NCI-H2081 treated with DMSO at 0.1 percent for 48 hours (cell line): ENCODE measurements at places on chromosomes 4 and X.

- DNase-seq, result no peak
Measured at GRCh38 chr4:89196745-89197144, 85.4 kb downstream of the TIGD2 start.

- no peak for DNase-seq
Measured at GRCh38 chr4:133581996-133582619, 433.0 kb downstream of the PCDH10 start.

DNA sequence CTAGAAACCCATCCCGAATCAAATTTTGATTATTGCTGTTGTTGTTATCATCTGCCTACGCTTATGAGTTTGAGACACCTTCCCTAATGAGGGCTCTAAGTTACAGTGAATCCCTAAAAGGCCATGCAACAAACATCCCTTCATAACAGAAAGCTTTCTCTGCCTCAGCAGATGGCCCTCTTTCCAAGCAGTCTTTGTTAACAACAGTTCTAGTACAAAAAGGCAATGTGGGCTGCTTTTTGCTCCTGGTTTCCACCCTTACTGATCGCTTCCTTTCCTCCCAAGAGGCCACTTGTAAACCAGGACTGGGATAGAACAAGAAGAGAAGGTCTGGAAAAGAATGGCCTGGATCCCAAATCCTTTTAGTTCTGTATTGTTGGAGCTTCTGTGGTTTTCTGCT lies 24.2 kb downstream of the GPC4 start:
- DNase-seq, result no peak

- DNase-seq, result no peak
Measured at GRCh38 chr4:150379454-150379853, 202.5 kb upstream of the MAB21L2 start.

DNA sequence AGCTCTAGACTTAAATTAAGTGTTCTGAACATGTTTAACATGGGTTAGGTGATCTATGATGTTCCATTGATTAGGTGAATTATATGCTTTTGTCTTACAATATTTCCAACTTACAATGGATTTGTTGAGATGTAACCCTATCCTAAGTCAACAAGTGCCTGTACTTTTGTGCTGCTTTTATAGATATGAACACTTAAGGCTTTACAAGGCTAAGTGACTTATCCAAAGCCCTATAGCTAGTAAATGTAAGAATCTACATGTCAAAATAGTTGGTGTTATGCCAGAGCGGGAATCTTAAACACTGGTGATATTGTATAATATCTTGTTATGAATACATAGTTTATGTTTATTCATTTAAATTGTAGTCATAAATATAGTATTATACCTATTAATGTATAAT lies 1629.1 kb upstream of the IGFBP7 start:
- DNase-seq, result no peak

DNA sequence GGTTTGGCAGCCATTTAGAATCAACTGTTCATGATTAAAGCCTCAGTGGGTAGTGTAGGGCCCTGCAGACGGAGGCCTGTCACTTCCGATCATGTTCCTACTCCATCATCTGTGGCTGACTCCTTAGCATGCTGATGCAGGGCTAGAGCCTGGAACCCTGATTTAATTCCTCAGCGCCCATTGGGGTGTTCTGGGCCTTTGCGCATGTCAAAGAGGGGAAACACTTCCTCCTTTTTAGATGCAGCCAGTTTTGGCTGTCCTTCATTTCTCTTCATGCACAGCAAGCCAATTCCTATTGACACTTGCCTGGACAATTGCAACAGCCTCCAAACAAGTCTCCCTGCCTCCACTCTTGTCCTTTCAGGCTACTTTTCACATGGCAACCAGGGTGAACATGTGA lies 51.9 kb upstream of the MAGEA4 start:
- DNase-seq, result no peak

DNA sequence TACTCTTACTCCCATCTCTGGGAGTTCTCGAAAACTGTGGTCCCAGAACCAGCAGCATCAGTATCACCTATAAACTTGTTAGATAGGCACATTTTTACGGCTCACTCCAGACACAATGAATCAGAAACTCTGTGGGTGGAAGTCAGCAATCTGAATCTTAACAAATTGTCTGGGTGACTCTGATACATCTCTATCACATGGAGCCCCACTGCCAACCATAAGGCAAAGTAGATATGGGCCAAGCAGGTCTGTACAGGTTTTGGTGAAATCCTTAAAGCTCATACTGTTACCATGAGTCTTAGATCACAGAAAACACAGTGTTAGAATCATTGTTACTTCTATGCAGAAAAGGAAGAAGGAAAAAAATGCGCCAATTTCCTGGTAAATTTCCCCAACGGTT lies 122.5 kb upstream of the HCCS start:
- DNase-seq, result no peak

GRCh38 chr4:2991243-2991642 lies 27.9 kb downstream of the GRK4 start:
- no peak for DNase-seq

DNA sequence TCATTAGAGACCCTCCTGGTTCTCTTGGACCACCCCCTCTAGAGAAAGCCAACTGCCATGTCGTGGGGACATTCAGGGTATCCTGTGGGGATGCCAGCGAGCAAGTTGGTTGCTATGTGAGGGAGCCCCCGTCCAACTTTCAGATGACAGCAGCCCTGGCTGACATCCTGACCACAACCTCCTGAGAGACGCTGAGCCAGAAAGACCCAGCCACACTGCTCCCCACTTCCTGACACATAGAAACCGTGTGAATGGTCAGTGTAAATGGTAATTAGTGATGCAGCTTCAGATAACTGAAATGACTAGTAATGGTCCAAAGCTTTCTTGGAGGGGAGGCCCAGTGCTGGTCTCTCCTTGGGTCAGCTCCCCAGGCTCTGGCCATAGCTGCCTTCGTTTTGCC lies 10.8 kb downstream of the CLCN4 start:
- DNase-seq, result no peak
